ENCODE measurements at places on chromosomes 3 and 15.
A peak's percentile ranks its signal among the peaks of the same experiment; 100 is the strongest.

GRCh38 chr15:92095693-92096092, 242.2 kb downstream of the SLCO3A1 start:
- DNase-seq = no peak

DNA sequence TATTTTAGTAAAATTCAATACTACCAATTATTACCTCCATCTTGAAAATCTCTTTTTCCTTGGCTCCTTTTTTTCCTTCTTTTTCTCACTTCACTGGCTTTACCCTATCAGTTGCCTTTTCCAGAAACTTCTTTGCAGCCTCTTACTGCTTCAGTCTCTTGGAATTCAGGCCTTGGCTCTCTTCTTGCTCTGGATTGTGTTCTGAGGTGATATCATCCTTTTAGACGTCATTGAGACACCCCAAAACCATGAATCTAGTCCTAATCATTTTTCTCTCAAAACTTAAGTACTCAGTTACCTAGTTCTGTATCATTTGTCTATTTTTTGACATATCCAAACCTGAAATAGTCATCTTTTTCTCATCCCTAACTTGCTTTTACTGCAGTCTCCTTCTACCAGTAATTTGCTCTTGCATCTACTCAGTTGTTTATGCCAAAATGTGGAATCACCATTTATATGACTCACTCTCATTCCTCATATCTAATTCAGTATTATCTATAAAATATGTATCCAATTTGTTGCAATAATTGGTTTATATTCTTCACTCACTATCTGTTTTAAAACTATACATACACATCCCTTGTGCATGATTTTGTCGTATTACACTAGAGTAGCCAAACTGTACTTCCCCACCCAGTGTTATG, 703.2 kb upstream of the CCDC54 start:
- peak; percentile 5 for DNase-seq

GRCh38 chr3:187368251-187369088, at the start of gene RTP4:
RTP4 (plus strand) TSS chr3:187368385; CDS start chr3:187368442, 57 bp downstream.
- peak; percentile 60 for DNase-seq

DNA sequence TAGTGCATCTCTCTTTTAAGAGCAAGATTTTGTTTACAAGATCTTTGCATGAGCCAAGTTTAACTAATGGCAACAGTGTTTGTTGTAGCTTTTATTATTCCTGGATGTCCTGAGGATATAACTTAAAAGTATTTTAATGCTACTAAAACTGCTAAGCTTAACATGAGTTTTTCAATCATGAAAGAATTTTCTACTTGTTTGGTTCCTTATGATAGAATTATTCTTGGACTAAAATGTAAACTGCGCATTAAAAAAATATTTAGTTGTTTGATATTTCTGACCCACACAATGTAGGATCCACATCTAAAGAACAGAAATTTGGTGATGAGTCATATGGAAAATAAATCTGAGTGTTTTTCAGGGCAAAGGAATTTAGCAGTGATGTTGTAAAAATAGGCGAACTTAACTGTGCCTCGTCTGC, 70.8 kb downstream of the RAP2B start:
- peak; percentile 76 for DNase-seq

GRCh38 chr15:101135532-101136166, 116.2 kb downstream of the CHSY1 start:
- DNase-seq = no peak

GRCh38 chr3:149620291-149621020, 37.4 kb downstream of the WWTR1 start:
- DNase-seq = peak; percentile 92

GRCh38 chr3:42960282-42960681, 18.8 kb upstream of the GASK1A start:
- DNase-seq = no peak

DNA sequence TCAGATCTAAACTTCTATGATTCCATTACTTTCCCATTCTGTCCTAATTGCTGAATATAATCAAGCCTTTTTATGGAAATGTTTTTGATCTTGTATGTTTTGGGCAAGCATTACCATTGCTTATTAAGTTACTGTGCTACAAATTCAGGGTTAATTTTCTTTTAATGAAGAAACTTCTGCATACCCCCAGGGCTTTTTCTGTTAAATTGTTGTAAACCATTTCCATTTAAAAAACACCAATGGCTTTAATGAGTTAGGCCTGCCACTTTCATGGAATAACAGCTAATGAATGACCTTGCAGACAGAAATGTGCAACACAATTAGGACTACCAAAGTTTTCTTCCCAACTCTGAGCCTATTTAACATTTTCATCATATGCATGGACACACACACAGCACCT, 150.0 kb downstream of the DIPK2A start:
- DNase-seq = no peak

- DNase-seq = no peak
These were observed at the start of gene ST6GAL1 for GRCh38 chr3:186930143-186930640. ST6GAL1 (plus strand) TSS chr3:186930526; CDS start chr3:187042704, 112,178 bp downstream.

GRCh38 chr3:30711151-30711550, 104.8 kb downstream of the TGFBR2 start:
- DNase-seq = no peak

- DNase-seq = peak; percentile 4
These were observed 560.3 kb upstream of the NR2F2 start for GRCh38 chr15:95770196-95770595.

DNA sequence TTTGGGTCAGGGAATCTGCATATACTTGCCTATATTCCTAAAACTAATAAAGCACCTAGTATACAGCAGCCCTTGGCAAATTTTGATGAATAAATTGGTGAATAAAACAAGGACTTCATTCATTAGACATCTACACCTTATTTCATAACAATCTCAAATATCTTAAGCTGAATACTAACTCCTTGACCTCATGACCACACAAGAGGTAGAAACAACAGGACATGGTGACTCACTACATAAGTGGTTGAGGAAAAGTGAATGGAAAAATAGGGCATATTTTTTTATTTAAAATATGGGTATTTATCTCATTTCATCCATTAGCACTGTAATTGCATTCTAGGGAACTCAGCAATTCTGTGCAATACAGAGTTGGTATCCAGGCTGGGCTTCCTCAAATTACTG, 7.8 kb upstream of the STAC start:
- DNase-seq = peak; percentile 37

GRCh38 chr15:51938286-51938685, 33.3 kb downstream of the LEO1 start:
- DNase-seq = no peak

- DNase-seq = peak; percentile 17
These were observed 1.7 kb upstream of the TGM5 start for GRCh38 chr15:43268111-43269105.

DNA sequence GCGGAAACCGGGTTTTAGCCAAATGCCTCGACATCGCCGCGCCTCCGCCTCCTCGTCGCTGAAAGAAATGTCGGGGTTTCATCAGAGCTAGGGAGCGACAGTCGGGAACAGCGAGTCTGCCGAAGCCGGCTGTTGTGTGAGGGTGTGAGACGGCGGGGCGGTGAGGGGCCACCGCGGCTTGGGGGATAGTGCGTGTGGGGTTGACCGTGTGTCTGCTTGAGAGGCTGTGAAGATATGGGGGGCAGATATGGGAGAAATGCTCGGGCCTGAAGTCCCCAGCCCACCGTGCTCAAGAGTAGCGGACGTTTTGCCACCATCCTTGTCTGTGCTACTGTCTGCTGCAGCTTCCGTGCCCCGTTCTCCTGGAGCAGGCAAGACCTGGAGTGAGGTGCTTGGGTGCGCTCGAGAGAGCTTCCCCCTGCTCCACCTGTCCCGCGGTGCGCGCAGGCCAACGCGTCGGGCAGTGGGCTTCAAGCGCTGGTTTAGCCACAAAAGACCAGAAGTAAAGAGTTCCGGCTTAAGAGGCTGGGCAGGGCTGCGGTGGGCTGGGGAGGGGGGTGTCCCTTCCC, 716 bp upstream of the ISLR2 start:
- no peak for DNase-seq

- no peak for DNase-seq
These were observed 20.7 kb downstream of the TRANK1 start for GRCh38 chr3:36923981-36924743.

GRCh38 chr15:28014623-28015200, 84.4 kb downstream of the OCA2 start:
- DNase-seq = no peak

DNA sequence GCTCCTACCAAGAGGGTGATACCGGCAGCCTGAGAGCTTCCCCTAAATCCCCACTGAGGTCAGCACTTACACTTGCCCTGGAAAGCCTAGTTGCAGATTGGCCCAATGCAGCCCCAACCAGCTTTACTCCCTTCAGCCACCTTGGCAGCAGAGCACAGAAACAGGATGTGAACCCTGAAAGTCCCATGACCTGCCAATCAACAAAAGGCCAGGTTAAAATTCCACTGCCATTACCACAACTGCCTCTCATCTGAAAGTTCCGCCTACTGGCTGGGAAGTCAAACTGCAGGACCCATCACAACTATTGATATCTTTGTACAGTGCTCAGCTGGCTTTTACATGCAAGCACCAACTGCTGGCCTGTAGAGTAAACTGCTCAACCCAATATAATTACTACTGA, 156.2 kb downstream of the ZMAT3 start:
- no peak for DNase-seq

DNA sequence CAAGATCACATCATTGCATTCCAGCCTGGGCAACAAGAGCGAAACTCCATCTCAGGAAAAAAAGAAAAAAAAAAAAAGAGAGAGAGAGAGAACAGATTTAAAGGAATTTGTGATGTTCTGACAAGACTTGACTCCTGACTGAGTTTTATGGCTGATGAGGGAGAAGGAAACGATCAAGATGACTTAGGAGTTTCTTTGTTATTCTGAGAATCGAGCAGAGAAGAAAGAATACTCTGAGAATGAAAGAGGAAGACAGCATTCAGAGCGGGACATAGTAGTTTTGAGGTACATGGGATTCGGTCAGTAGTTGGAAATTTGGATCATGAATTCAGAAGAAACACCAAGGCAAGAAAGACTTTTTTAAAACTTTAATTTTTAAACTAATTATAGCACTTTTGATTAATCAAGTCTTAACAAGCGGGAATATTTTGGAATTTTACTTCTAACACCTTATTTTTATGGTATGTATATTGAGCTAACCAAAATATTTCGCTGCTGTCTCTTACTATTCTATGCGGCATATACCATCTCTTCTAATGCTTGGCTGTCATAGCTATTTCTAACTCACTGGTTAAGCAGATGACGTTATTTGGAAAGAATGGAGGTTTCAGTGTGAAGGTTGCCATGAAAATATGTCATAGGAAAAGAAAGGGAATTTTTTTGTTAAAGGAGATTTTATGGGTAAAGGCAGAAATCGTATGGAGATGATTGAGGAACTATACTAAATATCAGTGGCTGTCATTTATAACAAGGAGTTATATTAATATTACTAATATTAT, 644.1 kb downstream of the RBMS3 start:
- DNase-seq = no peak

- DNase-seq = no peak
These were observed 376.1 kb downstream of the ZPLD1 start for GRCh38 chr3:102810937-102811336.

DNA sequence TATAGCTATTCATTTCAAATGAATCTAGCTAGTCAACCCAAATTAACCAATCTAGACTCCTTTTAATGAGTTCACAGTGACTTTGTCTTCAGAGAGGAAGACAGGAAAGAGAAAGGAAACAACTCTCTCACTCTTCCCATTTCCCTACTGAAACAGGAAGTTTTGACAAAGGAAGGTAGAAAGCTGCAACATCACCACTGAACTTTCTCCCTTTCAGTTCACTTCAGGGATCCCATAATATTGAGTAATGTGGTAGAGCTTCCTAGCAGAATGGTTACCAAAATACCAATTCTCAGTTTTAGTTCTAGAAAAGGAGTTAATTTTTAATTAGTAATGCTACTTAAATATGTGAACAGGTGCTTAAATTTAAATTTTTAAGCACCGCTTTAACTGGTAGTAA, 7.5 kb downstream of the VPS13C start:
- no peak for DNase-seq

- no peak for DNase-seq
These were observed 77.6 kb upstream of the ACP3 start for GRCh38 chr3:132239587-132239986.

GRCh38 chr3:194314388-194315068, 36.6 kb downstream of the CPN2 start:
- no peak for DNase-seq

GRCh38 chr3:48672522-48672921, 9.8 kb upstream of the CELSR3 start:
- DNase-seq = no peak

- DNase-seq = no peak
These were observed 192.5 kb downstream of the ATP10A start for GRCh38 chr15:25670621-25671020.

GRCh38 chr3:56314842-56315241, 153.4 kb downstream of the ERC2 start:
- DNase-seq = peak; percentile 89

DNA sequence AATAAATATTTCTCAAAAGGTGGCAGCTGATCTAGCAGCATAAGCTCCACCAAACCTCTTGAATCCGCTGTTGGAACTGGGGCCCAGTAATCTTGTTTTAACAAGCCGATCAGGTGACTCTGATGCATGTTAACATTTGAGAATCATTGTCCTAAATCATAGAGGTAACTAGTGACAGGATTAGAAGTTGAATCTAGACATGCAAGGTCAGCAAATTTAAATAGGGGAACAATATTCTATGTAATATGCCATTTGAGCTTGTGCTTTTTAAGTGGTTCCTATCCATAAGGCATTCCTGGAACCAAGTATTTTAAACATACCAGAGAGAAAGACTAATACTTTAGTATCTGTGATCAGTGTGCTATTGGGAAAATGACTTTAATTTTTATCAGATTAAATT, 412.8 kb downstream of the PYDC2 start:
- DNase-seq = no peak

GRCh38 chr3:15341030-15341726, 8.8 kb upstream of the SH3BP5 start:
- no peak for DNase-seq

GRCh38 chr15:94107652-94108051, 123.7 kb upstream of the MCTP2 start:
- DNase-seq = no peak
